ENCODE measurements at places on chromosomes 1 and 21.

DNA sequence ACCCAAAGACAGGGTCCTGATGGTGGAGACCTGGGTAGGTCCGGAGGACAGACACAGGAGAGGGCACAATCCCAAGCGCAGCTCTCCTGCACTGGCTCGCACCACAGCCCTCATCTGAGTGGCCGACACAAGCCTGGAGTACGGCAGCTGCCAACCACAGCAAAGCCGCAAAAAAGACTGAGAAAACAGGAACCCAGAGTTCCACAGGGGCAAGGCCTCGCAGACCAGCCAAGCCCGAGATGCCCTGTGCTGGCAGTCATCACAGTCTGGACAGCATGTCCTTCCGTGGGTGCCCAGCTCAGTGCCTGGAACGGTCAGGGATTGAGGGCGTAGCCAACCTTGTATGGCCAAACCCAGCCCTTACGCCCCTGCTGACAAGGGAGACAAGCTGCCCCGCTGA is 11.4 kb downstream of the ZBTB48 start:
- no peak for DNase-seq

- no peak for DNase-seq
These were observed 99.7 kb upstream of the BEND5 start for GRCh38 chr1:48876330-48876785.

DNA sequence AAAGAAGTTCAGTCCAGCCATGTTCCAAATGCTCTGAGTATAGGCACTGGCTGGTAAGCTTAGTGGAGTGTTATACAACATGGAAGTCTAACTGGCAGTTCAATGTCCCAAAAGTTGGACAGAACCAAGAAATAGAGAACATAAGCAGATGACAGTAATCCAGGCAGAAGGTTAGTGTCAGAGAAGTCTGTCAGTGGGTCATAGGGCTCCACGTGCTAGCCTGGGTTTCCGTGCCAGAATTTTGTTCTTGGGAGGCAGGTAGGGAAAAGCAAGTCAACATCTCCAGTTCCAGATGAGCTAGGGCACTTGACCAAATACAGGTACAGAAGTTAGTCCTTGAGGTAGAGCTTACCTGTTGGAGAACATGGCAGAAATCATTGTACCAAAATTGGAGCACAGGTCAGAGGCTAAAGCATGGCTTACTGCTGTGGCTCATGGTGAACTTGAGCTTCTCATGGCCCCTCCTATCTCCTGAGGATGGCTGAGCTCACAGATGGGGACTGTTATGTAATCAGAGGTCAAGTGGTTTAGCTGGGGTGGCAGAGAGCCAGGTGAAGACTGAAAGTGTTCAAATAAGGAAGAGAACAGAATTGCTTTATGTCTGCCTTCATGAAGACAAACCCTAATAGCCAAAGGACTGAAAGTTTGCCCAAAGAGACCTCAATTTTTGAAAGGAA is 170.8 kb downstream of the NFIA start:
- DNase-seq, result no peak

DNA sequence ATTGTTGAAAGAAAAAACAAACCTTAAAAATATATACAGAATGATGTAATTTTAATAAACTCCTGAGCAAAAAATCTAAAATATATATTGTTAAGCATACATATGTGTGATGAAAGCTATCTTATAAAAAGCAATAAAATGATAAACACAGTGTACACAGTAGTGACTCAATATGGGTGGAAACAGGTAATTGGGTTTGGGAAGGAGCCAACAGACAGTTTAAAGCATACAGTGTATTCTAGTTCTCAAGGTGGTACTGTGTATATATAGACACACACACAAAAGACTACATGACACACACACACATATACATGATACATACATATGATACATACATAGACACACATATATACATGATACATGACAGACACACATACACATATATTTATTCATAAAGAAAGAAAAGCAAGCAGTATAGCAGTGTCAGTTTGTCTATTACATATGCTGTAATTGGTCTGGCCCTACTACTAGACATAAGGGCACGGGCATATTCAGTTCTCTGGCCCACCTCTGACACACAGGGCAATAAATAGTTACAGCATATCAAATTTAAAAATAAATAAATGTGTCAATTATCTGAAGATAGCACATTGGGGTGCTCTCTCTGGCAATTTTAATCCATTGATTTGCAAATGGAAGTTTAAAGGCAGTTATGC is 330.2 kb downstream of the S1PR1 start:
- no peak for DNase-seq

GRCh38 chr21:44910229-44911067 is 10.3 kb downstream of the ITGB2 start:
- no peak for DNase-seq

DNA sequence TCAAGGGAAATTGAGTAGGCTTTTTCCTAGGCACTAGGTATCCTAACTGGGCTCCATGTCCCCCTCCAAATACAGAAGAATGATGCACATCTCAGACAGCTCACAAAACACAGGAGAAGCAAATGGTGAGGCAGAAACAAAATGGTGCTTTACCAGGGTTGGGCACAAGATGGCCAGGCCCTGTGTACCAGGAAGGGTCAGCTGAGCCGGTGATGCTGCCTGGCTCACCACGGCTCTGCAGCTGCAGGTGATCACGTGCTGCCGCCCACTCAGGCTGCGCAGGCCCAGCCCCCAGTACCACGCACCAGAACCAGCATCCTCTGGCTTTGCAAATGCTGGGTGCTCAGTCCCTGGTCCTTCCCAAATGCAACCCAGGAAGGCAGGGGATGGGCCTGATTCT is 993 bp upstream of the DSCAM start:
- no peak for DNase-seq

DNA sequence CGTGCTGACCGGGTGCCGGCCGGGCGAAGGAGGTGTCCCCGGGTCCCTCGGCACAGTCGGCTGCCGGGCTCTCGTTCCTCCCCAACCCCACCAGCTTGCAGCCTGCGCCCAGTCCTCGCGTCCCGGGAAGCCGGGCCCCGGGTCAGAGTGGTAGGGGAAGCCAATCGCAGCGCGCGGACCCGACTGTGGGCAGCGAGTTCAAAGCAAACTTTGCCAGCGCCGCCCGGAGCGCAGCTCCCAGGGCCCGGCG is 328 bp downstream of the MYCL start:
- DNase-seq, result no peak

- DNase-seq, result peak; percentile 26
These were observed 115.3 kb upstream of the FMN2 start for GRCh38 chr1:239976130-239976968.

- no peak for DNase-seq
These were observed 20.9 kb downstream of the S1PR1 start for GRCh38 chr1:101257500-101258325.

GRCh38 chr1:234737967-234738314 is 128.0 kb upstream of the IRF2BP2 start:
- no peak for DNase-seq

DNA sequence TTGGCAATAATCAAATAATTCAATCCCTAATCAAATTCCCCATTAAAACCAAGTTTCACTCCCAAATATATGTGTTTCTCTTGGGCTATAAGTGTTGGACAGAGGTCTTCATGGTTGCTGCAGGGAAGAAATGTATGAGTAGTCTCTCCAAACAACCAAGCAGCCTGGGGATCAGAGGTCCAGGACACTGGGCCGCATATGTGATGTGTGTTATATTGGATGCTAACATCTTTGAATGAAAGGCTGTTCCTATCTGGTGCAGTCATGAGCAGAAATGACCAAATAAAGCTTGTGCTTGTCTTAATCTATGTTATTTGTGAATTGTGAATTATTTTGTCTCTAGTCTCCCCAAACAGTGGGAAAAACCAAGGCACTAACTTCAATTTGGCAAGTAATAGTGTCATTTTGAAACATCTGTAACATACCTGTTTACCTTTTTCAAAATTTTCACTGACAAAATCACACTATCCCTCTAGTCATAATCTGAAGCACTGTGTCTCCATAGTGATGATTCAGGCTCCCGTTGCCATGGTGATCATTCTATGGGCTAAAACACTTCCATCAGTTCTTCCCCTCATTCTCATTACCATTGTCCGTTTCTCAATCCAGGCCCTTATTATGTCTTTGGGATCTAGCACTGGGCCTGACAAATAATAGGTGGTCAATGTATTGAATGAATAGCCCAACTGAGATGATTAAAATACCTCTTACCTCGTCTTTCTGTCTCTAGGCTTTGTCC is 12.5 kb upstream of the TADA1 start:
- DNase-seq, result no peak

DNA sequence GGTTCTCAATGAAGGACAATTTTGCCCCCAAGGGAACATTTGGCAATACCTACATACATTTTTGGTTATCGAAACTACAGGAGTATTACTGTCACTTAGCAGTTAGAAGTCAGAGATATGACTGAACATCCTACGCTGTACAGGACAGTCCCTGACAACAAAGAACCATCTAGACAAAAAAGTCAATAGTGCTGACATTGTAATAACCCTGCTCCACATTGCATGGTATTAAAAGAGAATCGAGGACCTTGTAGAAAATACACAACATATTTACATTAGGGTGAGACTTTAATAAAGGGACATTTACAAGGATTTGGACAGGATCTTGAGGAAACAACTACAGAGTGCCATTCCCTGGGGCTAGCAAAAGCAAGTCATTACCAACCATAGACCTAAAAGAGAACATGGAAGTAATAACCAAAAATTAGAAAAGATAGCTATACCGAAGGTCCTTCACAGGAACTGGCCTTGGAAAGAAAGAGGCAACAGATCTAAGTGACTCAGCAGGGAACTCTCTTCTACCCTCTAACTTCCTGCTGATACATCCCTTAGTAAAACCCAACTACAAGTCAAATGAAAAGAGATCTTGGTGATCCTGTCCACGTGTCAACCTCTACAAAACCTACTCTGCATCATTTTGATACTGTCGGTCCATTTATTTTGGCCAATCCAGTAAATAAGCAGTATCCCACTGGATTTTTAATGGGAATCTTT is 40.2 kb downstream of the ANGPTL3 start:
- DNase-seq, result no peak

DNA sequence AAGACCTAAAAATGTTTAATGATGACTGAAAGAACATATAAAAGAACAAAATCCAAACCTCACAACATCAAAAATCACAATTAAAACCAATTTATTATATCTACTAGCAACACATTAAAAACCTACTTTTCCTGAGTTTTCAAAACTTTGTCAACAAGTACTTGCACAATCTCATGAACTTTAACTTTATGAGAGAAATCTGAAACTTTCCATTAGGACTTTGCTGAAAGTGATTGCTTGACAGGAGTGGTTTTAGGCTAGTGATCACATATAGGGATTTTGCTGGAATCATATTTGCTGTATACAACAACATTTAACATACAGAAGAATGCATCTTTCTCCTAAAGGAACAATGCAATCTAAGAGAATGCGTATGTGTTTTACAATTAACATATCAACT is 13.2 kb downstream of the HNRNPR start:
- DNase-seq, result no peak

- no peak for DNase-seq
These were observed 9.4 kb downstream of the DONSON start for GRCh38 chr21:33578959-33579542.

DNA sequence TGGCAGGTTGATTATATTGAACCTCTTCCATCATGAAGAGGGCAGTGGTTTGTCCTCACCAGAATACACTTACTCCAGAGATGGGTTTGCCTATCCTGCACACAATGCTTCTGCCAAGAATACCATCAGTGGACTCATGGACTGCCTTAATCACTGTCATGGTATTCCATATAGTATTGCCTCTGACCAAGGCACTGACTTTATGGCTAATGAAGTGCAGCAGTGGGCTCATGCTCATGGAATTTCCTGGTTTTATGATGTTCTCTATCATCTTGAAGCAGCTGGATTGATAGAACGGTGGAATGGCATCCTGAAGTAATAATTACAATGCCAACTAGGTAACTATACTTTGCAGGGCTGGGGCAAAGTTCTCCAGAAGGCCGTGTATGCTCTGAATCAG is 16.6 kb upstream of the GBP6 start:
- DNase-seq, result no peak

DNA sequence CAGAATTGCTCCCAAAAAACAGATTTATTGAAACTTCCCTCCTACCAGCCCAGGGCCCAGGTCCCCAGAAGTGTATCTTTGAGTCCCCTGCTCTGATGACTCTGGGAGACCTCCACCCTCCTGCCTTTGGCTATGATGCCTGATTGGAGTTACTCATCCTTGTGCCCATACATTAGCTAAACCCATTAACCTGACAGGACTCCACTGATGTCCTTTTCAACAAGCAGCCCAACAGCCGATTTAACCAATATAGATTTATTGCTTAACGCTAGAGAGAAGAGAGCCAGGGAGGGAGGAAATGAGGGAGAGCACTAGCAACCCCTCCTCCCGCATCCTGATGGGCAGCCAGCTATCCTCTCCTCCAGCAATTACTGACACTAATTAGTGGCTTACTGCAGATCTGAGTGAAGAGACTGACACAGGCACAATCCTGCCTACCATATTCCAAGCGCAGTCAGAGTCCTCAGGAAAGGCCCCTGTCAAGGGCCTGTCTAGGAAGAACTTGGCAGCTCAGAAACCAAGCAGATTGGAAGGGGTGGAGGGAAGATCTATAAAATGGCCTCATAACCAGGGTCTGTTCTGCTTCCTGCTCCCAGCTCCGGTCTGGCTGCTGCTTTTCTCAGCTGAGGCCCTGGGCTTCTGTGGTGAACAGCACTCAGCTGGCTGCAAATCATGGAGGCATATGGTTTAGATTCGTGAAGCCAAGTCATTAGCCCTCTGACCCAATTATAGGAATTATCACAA is 484.5 kb upstream of the DAB1 start:
- no peak for DNase-seq

- no peak for DNase-seq
These were observed 500.0 kb upstream of the RUNX1 start for GRCh38 chr21:35548904-35549615.

DNA sequence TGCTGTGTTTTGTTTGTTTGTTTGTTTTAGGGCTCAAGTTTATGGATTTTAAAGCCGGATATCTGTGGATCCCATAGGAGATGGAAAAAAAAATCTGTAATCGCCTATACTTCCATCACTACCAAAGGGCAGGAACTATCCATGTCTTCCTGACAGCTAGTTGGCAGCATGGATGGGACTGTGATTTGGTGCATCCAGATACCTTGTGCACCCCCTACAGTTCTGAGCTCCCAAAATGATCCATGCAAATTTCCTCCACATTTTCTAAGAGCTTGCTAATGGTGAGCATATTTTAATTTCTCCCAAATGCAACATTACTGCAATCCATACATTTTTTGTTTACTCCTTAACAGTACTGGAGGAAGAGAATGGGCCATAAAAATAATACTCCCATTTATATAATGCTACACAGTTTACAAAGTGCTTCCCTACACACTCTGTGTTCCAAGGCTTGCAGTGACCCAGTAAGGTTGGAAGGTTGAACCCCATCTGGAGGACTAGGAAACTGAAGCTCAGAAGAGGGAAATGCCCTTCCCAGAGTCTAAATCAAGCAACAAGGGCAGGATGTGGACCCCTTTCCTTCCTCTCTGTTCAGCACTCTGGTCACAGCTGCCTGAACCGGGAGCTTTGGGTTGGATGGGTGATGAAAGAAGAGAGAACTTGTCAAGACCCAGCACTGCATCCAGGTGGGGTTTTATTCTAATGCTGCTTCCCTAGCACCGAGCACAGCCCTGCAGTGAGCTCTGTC is 48.0 kb downstream of the CAPN8 start:
- no peak for DNase-seq

Data from stimulated activated naive CD4-positive, alpha-beta T cell (primary cell).